Stimulated activated CD4-positive, alpha-beta T cell treated with anti-CD3 and anti-CD28 coated beads, Interleukin-4, amount 100 ng/mL, for 4 hours (primary cell): ENCODE measurements at places on chromosomes 2 and 18.

DNA sequence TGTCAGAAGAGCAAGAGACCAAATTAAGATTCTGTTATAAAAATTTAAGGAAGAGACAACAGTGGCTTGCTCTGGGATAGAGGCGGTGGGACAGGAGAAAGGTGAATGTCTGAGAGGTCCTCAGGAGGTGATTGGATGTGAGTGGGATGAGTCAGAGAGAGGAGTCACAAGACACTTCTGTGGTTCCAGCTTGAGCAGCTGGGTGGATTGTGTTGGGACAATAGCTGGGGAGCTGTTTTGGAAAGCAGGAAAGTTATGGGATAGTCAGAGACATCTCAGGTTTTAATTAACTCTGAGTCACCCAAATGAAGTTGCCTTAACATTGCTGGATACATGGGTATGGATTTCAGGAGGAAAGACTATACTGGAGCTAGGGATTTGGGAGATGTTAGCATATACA is 218.0 kb upstream of the TRIB2 start:
- no peak for DNase-seq

DNA sequence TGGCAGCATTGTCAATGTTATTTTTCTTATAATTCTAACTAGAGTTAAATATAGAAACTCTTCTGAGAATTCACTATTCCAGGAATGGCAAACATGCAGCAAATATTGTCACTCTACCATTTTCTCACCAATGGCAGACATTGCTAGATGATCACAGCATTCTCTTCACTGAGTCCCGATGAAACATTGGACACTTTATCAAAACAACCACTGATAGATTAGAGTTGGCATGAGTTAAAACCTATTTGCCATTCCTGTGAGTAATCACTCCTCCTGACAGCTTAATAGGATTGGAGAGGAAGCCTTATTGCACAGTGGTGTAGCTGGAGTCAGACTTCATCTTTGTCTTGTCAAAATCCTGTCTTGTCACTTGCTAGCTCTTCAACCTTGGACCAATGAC is 163.9 kb upstream of the THUMPD2 start:
- DNase-seq: no peak

DNA sequence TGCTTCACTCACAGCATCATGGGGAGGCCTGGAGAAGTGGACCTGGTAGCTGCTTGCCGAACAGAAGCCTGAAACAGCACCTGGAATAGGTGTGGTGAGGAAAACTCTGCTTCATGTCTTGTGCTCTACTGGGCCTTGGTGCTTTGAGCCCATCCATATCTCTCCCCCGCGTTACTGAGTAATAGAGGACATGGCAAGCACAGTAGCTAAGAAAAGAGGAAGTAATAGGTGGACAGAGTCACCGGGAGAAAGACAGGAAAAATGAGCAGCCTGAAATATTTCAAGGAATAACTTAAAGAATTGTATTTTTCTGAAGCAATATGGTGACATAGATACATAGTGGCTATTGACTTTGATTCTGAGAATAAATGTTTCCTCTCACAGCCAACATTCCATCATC is 14.0 kb upstream of the HNMT start:
- no peak for DNase-seq

DNA sequence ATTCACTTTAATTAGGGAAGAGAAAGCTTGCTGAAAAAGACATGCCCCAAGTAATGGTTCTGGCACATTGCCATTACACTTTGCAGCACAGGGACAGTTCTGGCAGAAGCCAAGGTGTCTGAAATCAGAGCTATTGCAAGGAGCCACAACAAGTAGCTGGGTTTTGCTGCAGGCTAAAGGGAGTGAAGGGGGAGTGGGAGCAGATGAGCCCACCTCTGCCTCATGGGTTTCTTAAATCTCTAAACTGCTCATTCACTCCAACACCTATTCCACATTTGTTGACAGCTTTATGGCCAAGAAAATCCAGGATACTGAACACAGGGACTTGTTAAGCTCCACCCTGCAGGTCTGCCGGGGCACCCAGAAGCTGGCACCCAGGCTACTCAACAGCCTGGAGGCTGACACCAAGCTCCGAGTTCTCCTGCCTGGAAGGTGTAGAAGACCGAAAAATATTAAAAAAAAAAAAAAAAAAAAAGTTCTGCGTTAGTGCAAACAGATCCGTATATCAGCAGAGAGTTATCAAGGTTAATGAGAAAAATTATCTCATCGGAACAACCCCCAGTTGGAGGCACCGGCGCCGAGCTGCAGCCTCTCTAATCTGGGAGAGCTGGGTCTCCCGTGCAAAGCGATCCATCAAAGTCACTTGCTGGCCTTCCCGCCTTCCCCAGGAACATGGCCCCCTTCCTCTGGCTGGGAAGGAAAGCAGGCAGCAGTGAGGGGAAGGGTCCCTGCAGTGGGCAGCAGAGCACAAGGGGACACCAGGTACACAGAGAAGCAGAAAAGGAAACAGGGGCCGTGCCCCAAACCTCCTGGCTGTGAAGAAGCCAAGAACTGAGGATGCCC is 123.7 kb downstream of the HNMT start:
- no peak for DNase-seq

DNA sequence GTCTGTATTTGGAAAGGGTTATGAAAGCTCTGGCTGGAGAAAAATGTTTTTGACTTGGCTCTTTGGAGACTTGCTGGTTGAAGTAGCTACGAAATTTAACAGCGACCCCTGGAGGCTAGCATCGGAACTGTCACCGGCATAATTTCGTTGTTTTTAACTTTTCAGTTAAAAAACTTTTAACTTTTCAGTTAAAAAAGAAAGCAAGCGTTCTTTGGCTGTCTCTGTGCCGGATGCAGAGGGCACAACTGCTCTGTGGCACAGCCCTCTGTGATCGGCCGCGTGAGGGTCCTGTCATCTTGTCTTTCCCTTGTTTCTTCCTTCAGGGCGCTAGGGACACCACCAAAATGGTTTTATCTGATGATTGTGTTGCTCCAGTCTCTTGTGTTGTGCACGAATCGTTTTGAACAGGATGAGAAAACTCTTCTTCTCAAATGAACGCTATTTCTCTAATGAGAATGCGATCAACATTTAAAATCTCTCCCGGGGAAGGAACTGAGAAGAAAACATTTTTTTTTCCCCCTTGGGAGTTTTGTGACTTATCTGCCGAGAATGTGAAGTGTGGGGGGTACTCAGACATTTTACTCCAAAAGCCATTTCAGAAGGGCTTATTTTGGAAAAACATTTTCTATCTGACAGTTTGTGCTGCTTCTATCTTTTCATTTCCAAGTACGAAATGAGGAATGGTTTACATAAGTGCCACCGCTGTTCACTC is 57.1 kb downstream of the ADCYAP1 start:
- peak; percentile 24 for DNase-seq

DNA sequence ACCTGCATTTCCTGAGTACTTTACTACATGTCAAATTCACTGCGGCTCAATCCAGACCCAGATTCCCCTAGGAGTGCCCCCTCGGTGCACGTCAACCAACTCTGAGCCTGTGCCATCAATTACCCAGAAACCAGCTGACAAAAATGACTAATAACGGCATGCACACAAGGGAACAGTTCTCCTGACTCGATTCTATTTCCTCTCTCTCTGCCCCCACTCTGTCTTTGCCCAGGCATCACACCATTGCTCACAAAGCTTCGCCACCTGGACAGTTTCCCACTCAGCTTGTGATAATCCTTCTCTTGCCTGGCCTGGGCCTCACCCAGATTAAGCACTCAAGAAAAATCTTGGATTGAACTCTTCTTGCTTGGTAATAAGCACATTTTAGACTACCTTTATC is 115.3 kb upstream of the NDUFV2 start:
- DNase-seq: no peak

DNA sequence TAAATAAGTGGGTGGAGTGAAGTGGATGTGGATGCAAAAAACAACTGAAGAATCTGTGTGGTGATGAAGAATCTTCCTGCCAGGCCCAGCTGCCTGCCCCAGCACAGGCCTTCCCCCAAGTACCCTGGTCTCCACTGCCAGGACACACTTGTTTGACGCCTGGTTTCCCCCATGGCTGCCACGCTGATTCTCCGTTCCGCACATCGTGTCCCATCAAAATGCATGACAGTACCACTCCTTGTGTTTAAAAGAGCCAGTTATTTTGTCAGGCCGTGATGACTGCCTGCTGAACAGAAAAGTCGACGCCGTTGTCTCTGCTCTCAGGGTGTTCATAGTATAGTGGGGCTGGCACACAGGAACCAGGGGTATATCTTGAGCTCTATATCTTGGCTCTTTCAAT is 50.3 kb upstream of the KYNU start:
- DNase-seq: no peak

DNA sequence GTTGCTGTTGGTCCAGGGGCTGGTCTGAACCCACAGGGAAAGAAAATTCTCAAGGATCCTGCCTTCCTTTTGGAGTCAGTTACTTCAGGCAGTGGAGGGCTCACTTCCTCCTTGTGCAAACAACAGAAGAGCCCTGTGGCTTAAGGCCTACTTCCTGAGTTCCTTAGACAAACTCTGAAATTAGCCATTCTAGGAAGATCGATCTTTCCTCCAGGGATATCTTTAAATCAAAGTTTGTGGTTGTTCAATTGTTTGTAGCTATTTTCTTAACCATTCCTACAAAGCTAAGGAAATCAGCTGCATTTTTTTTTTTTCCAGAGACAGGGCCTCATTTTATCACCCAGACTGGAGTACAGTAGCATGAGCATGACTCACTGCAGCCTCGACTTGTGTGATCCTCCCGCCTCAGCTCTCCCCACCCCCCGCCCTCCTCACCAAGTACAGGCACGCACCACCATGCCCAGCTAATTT is 156.0 kb downstream of the TANC1 start:
- peak; percentile 8 for DNase-seq

DNA sequence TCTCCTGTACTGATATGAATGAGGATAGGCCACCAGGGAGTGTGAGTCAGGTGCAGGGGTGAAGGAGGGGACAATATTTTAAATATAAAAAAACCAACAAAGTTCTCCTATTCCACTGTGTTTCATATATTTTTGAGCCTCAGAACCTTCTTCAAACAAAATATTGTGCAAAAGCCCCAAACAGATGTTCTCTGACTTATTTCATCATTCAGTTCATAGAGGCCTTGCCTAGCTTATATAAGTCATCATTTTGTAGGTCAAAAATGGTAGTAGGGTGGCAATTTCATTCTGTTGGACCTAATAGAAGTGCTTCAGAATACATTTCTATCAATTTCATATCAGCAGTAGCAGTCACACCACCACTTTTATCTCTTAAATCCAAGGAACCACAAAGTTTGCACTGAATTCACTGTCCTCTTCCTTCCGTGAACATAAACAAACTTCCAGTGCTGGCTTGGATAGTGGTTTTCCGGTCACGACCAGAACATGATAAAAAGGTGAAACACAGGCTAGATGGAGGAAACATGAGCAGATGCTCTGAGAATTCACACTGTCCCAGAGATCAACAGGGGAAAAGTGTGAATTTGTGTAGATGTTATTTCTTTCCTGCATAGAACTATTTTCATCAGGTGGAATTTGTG is 99.1 kb downstream of the EN1 start:
- no peak for DNase-seq
